ENCODE measurements at places on chromosomes 16 and 17.

GRCh38 chr17:62888148-62888547 lies 77.9 kb upstream of the TANC2 start:
- no peak for DNase-seq

- peak; percentile 66 for DNase-seq
These were observed 585 bp downstream of the AP1G1 start for GRCh38 chr16:71807905-71808592.

- no peak for DNase-seq
These were observed 4.6 kb downstream of the SMCR8 start for GRCh38 chr17:18319604-18320256.

DNA sequence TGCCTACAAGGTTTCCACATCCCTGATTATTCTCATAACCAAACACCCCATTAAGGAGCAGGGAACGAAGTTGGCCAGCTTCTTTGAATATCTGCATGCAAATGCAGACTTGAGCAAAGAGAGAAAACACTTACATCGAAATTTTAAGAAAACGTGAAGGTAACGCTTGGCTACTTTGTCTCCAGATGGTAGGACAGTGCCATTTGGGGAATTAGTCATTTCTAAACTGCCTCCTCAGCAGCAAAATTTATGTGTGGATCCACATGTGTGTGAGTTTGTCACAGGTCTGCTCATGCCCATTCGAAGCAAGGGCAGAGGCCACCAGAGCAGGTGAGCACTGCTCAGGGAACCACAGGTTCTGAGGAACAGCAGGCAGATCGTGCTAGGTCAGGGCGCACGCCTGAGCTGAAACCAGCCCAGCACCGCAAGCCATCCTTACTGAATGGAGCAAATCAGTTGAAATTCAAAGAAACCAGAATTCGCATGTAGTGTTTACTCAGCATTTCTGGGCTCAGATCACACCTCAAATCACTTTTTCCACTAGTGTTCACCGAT lies 80.1 kb downstream of the SOCS1 start:
- DNase-seq, result no peak

DNA sequence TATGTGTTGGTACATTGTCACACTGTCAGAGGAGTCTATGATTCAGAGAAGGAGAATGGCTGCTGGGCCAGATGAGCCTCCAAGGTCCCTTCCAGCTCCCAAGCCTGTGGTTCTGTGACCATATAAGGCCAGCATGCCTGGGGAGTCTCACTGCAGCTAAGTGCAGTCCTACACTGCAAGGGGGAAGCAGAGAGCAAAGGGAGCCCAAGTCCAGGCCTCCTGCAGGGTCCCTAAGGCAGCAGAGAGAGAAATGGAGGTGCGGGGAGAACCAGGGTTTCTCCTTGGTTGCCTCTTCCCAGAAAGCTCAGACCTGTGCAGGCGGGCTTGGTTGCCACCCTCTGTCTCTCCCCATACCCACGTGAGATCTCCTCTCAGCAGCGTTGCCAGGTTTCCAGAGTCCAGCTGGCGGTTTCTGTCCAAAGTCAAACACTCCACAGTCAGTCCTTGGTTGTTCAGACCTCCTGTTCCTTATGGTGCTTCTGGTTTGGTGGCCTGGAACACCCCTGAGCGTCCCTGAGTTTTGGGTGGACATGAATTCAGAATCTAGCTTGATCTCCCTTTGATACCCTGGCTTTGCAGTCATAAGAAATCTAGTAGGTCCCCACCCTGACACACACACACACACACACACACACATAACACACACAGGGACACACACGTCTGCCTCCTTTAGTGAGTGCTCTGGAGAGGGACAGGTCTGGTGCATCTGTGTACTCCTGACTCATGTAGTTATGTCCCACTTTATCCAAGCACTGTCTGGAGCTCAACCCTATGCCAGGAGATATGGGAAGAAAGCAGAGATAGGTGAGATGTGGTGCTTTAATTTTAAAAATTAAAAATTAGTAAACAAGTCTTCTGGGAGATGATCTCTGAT lies 78.8 kb downstream of the GNAO1 start:
- DNase-seq, result no peak

DNA sequence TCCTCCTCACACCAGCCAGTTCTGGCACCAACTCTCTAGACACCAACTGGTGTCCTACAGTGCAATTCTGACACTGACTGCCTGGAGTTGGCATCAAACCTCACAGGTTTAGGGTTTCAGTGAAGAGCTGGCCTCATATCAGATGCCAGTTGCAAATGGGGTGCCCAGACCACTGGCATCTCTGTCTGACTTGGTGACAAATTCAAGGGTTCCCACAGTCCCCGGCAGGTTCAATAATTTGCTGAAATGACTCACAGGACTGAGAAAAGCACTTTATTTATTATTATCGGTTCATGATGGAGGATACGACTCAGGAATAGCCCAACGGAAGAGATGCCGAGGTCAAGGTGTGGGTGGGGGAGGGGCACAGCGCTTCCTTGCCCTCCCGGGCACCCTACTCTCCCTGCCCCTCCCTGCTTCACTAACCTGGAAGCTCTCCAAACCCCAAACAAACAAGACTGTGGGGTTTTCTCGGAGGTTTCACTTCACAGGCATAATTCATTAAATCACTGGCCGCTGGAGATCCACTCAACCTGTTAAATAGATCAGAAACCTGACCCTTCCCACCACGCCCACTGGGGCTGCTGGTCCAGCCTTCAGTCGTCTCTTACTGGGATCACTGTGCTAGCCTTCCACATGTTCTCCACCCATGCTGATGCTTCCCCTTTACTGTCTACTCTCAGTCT lies 1.7 kb upstream of the NLRP1 start:
- DNase-seq, result no peak

DNA sequence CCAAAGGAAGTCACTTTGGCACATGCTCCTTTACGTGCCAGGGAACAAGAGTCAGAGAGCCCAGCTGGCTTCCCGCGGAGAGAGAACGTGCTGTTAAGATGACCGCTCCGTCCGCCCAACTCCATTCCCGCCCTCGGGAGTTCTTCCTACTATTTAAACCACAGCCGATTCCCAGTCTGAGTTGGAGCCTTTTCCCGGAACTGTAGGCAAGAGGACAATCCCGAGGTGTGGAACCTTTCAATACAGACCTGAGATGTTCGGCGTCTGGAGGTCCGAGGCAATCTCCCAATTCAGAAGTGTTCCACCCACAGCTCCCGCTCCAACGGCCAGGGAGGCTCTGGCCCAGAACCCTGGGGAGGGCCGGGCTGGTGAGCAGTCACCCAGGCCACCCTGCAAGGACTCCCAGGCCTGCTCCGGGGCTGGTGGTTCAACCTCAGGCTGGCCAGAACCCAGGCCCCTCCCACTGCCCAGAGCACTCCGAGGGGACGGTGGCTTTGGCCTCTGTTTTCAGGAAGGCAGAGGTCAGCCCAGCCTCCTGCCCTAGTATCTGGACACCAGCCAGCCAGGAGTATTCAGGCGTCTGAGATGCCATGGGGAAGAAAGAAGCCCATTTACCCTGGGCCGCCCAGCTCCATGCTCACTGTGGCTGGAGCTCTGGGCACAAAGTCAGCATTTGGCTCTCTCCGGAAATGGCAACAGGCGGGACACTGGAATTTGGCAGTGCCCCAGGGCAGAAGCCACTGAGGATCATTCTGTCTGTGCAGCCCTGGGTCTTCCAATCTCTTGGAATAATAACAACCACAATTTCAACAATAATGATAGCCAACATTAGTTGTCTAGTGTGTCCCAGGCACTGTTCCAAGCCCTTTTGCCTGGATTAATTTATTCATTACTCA lies 21.4 kb downstream of the EMP2 start:
- DNase-seq, result no peak

- no peak for DNase-seq
These were observed 104.5 kb upstream of the FAM20A start for GRCh38 chr17:68705714-68706076.

DNA sequence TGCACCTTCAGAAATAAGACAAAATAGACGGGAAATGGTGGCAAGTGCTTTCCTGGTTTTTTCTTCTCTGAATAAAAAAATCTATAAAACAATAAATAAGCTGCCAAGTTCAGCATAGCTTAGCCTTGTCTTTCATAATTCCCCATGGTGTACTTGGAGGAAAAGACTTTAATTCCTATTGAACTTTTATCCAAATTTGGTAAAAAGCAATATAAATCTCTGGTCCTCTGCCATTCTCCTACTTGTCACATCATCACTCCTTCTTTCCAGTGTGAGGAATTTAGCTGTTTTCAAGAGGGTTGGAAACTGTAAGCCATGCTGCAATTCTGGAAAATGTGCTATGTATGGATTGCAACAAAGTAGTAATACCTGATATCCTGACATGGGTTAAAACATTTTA lies 551.8 kb upstream of the KIF2B start:
- DNase-seq, result no peak

DNA sequence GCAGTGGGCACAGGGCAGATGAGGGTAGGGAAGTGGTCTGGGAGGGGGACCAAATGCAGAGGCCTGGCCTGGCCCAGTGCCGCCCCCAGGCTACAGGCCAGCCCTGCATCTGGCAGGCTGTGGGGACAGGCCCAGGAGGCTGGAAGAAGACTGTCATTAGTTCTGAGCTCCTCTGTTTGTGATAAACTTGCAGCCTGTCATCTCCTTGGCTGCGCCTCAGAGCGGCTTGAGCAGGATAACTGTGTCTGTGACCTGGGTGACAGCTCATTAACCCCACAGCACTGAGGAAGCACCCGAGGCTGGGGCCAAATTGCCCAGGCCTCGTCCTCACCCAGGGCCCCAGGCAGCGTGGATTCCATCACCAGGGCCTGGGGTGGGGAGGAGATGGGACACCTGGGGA lies 23.9 kb downstream of the ABCC3 start:
- DNase-seq, result no peak

DNA sequence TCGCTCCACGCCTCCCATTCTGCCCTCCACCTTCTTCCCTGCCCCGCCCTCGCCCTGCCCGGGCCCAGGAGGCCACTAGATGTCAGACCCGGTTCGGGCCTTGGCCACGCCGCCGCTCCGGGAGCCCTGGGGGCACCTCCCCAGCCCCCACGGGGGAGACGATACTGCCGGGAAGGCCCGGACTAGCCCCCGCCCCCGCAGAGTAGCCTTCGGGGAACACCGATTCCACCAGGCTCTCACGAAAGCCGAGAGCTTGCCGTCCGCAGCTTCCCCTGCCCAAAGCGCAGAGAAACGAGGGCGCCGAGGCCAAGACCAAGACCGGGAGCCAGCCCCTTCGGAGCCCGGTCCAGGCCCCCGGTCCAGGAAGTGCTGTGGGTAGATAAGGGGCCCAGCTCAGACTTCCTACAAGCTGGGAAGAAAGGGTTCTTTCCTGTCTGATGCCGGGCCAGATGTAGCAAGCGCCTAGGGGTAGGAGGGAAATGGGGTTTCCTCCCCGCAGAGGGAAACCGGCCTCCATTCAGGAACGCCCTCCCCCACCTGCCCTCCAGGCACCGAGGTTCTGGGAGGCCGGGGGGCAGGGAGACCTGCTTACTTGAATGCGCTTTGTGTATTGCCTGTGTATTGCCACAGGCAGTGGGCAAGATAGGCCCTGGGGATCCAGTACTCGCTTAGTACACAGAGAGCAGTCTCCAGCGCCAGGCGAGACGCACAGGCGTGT lies 806 bp upstream of the CYB561 start:
- DNase-seq, result peak; percentile 56

GRCh38 chr17:66578781-66579489 lies 256.0 kb upstream of the CACNG5 start:
- no peak for DNase-seq

GRCh38 chr17:63019138-63019873 lies 53.3 kb downstream of the TANC2 start:
- DNase-seq, result no peak

- no peak for DNase-seq
These were observed 8.8 kb upstream of the DNASE1 start for GRCh38 chr16:3645504-3646347.

GRCh38 chr16:82587289-82587688 lies 39.5 kb upstream of the CDH13 start:
- DNase-seq, result no peak

DNA sequence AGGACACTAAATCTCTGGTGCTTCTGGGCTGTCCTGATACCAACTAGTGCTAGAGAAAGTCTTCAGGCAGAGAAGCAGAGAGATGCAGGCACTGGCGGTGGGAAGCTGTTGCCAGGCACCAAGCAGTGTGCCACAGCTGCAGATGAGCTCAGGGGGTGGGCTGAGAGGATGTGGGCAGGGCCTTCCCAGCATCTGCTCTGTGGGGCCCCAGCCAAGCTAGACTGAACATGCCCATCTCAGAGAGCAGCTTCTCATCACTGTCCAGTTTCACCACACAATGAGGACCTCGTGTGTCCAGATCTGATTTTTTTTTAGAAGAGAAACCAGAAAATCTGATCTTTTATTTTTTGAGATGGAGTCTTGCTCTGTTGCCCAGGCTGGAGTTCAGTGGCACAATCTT lies 17.1 kb downstream of the PSKH1 start:
- DNase-seq, result no peak

DNA sequence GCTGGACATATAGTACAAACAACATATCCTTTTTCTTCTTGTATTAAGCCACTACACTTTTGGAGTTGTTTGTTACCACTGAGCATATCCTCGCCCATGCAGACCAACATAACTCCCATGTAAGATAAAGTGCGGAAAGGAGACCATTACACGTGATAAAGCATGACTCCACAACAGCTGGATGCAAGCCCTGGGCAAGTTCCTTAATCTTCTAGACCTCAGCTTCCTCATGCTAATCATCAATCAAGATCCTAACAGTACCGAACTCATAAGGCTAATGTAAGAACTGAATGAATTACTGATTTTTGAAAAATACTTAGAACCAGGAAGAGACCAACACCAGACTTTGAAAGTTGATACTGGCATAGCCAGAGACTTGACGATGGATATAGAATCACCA lies 47.0 kb upstream of the GSG1L start:
- no peak for DNase-seq

DNA sequence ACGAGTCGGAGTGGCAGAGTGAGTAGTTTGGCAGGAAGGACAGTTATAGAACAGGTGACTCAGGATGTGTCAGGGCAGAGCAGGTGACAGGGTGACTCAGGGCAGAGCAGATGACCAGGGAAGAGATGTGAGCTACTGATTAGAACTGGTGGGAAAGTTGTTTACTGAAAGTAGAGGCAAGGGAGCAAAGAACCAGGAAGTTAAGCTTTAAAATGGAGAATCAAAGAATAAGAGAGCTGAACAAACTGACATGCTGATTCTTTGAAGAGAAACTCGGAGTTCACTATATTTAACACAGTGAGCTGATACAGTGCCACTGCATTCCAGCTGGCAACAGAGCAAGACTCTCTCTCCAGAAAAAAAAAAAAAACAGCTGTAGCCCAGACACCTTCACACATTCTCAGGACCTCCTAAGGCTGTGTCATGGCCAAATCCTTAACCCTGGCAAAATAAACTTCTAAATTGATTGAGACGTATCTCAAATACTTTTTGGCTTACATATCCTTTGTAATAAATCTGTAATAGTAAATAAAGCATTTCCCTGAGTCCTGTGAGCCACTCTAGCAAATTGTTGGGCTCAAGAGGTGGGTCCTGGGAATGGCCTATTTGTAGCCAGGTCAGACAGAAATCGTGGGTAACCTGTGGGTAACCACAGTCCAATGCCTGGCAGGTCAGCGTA lies 12.3 kb upstream of the UBE2I start:
- DNase-seq, result no peak

Data from stimulated activated CD4-positive, alpha-beta T cell treated with anti-CD3 and anti-CD28 coated beads, Interleukin-4, amount 100 ng/mL, for 1 hour (primary cell).